ENCODE measurements at places on chromosomes 5 and 9. TPM values are rescaled to one million over a fixed set of nuclear protein-coding genes. Genes with fewer than 3 reads are reported as not detected.

- no peak for DNase-seq
These were observed 9.8 kb downstream of the OCLN start for GRCh38 chr5:69502367-69502766.

Gene PKD2L2
- total RNA-seq = not detected

- DNase-seq = no peak
These were observed 5.5 kb downstream of the MRNIP start for GRCh38 chr5:179852993-179853547.

GRCh38 chr9:106921341-106921899, 58.5 kb downstream of the ZNF462 start:
- DNase-seq = peak; percentile 21

GRCh38 chr9:116471944-116472506, 215.1 kb upstream of the TRIM32 start:
- DNase-seq = peak; percentile 27

- DNase-seq = no peak
These were observed 5.3 kb upstream of the SUSD1 start for GRCh38 chr9:112180387-112180881.

DNA sequence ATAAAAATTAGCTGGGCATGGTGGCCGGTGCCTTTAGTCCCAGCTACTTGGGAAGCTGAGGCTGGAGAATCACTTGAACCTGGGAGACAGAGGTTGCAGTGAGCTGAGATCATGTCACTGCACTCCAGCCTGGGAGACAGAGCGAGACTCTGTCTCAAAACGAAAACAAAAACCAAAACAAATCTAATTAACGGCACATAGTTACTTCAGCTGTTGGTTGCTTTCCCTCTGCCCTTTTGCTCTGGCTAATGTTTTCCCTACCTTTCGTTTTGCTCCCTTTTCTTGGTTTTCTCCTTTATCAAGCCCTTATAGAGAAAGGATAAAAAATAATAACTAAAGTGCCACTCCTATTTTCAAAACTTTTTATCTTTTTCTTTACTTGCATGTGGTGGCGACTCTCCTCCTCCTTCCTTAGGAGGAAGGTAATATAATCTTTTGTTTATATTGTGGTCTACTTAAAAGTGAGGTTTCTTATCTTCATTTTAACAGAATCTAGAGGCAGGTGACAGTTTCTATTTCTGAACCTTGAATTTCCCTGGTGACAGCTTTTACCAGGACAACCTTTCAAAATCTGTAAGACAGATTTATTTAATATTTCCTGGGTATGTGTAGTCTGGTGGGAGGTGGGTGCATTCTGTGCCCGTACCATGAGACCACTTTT, 125.4 kb downstream of the ARHGEF28 start:
- no peak for DNase-seq

All from GM23338 (cell line).